ENCODE measurements at places on chromosomes 2 and 18.

DNA sequence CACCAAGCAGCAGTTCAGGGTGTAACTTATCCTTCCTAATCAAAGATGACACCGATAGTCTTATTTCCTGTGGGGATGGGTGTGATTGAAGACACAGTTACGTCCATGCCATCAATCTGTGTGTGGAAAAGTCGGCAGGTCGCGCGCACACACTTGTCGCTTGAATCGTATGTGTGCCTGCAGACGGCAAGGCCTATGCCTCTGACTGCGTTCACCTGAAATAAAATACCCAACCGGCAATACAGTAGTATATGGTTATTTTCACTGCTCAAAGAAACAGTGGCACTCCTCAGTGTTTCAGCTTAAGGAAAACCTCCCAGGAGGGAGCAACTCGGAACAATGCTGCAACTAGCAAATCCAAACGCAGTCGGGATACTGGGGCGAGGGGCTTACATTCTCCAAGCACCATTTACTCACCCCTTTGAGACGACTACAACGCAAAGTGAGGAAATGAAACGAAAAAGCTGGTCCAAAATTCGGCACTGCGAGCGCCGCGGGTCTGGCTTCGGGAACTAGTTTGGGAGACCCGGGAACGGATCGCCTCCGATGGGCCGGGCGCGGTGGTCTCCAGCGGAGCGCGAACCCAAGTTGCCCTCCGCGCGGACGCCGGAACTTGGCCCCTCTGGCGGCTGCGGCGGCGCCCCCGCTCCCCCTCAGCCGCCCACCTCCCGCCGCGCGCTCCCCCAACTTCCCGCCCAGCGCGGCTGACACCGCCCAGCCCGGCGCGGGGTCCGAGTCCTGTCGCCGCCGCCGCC, 675 bp downstream of the PRKD3 start:
- DNase-seq = no peak

DNA sequence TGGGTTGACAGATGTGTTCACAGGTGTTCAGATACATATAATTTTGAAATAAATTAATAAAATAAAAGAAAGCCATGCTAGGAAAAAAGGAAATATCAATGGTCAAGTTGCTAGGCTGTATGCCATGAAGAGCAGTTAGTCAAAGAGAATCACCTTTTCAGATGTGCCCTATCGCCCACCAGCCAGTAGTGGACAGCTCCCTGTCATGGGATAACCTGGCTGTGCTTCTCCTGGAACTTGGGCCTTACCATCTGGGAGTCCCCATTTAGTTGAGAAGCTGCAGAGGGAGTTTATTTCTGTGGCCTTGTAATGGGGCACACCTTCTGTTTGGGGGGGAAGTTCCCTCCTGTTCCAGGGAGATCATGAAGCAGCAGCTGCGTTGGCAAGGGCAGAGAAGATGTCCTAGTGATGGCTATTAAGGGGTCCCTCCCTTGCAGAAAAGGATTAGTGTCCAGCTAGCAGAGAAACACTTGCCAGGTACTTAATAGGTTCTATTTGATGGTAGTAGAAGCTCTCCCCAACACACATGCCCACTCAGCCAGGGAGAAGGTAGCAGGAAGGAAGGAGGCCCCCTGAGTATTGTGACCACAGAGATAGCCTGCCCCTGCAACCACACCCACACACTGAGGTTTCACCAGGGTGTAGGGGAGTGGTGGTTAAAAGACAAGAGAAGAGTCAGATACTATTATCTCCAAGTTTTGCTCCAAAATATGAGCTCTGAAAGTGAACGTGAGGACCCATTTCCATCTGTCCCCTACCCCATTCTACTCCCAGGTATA, 117.7 kb downstream of the B3GNT2 start:
- no peak for DNase-seq

DNA sequence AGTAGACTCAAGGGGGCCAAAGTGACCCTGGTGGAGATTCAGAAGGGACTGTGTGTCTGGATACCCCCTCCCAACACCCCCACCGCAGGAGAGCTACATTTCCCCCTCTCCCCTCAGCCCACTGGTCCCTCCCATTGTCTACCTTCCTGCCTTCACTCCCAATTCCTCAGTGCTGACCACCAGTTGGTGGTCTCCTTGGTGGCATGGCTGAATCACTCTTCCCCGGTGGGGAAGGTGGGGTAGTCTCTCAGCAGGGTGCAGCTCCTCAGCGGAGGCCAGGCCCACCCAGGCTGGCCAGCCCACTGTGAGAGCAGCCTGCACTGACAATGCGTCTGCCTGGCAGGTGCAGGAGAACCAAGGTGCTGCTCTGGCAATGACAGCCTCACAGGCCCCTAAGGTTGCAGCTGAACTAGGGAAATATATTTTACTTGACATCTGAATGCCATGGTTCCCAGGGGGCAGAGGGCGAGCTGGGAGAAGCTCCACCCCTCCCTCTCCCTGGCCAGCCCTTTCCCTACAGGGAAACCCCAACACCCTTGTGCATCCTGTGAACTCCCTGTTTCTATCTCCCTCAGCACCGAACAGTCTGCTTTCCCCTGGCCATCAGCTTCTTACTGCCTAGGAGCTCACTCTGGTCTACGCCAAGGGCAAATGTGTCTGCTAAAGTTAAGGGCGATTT, 62.6 kb upstream of the PAX8 start:
- DNase-seq = no peak

- peak; percentile 33 for DNase-seq
Observed at GRCh38 chr2:224369028-224369632, 32.8 kb downstream of the FAM124B start.

GRCh38 chr2:79004680-79005079, 20.8 kb upstream of the REG3G start:
- no peak for DNase-seq

- no peak for DNase-seq
Observed at GRCh38 chr18:12597760-12598159, 60.1 kb downstream of the SPIRE1 start.

- DNase-seq = no peak
Observed at GRCh38 chr2:181876614-181877063, 14.9 kb upstream of the ITPRID2 start.

DNA sequence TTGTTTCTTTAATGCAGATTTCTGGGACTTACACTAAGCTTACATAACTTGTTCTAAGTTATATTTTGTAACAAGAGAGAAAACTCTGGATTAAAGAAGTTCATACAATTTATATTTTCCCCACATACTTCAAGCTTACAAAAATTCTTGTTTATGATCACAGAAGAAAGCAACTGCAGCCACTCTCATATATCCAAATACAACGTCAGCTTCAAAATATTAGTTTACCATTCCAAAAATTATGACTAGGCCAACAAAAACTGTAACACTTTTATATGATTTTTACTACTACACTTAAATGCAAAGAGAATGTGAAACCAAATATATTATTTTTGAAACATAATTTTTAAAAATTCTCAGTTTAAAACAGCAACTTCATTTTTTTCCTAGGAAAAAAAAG, 30.9 kb downstream of the LPIN2 start:
- DNase-seq = no peak

Measured in hippocampal formation (tissue), 2 donors.